ENCODE measurements at places on chromosomes 7 and 10.

- no peak for DNase-seq
Observed at GRCh38 chr10:37789590-37789989, 67.8 kb downstream of the ZNF248 start.

- DNase-seq, result no peak
Observed at GRCh38 chr10:117462424-117462792, 80.1 kb upstream of the EMX2 start.

- no peak for DNase-seq
Observed at GRCh38 chr7:96287559-96287958, 34.3 kb downstream of the SLC25A13 start.

DNA sequence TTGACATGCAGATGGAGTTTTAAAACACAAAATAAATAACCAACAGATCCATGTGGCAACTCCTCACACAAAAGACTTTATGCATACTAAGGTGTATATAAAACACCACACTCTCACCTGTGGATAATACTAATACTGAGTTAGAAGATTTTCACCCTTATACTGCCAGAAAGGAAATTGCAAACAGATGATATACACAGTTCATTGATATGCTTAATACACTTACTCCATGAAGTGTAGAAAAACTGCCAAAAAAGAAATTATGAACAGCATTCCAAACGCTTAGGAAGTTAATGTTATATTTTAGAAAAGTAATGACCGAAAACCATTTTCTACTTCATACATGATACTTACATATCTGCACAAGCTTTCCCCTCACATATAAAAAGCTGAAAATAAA is 17.6 kb upstream of the SNX13 start:
- no peak for DNase-seq

GRCh38 chr7:24820730-24821044 is 63.4 kb upstream of the GSDME start:
- DNase-seq, result no peak

DNA sequence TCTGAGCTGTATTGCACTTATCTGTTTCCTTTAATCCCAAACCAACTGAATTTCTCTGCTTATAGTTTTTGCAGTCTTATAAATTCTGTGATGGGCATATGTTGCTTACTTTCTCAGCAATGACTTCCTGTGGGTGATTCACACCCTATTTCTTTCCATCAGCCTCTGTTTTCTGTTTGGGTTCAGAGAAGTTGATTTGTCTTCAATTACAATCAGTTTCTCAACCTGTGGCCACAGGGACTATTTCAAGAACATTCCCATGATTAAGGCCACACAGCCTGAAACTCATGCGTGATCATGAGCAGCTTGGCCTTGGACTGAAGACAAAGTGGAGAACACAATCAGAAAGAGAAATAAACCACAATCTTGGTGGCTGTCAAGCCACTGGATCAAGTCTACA is 1174.6 kb upstream of the C7orf33 start:
- no peak for DNase-seq

GRCh38 chr10:118305730-118306129 is 36.4 kb downstream of the FAM204A start:
- DNase-seq, result no peak

DNA sequence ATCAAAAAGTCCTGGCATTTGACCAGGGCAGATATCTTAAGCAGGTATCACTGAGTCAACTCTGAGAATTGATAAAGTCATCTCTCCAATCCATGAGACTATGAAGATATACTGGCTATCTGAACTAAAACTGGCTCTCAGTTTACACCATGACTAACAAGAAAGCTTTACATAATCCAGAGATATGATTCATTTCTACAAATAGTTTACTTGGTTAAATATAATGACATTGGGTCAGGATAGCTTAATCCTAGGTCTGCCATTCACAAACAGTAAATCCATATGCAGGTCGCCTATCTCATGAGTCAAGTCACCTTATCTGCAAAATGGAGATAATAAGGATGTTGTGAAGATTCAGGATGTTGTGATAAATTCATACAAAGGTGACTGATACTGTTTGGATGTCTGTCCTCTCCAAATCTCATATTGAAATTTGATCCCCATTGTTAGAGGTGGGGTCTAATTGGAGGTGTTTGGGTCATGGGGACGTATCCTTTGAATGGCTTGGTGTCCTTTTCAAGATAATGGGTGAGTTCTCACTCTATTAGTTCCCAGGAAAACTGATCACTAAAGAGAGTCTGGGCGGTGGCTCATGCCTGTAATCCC is 117.4 kb downstream of the JMJD1C start:
- no peak for DNase-seq

DNA sequence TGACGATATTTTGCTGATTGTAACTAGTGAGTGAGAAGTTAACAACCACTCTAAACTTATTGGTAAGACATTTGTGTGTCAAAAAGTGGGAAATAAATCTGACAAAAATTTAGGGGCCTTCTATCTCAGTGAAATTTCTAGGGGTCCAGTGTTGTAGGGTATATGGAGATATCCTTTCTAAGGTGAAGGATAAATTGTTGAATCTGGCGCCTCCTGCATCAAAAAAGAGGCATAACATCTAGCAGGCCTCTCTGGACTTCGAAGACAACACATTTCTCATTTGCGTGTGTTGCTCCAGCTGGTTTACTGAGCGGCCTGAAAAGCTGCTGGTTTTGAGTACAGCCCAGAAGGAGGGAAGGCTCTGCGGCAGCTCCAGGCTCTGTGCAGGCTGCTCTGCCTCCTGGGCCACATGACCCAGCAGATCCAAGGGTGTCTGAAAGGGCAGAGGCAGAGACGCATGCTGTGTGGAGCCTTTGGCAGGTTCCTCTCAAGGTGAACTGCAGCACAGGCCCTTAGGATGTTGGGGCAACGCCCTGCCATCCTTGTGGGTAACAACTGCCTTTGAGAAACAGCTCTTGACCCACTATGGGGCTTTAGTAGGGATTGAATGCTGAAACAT is 72.4 kb downstream of the LMBR1 start:
- no peak for DNase-seq

DNA sequence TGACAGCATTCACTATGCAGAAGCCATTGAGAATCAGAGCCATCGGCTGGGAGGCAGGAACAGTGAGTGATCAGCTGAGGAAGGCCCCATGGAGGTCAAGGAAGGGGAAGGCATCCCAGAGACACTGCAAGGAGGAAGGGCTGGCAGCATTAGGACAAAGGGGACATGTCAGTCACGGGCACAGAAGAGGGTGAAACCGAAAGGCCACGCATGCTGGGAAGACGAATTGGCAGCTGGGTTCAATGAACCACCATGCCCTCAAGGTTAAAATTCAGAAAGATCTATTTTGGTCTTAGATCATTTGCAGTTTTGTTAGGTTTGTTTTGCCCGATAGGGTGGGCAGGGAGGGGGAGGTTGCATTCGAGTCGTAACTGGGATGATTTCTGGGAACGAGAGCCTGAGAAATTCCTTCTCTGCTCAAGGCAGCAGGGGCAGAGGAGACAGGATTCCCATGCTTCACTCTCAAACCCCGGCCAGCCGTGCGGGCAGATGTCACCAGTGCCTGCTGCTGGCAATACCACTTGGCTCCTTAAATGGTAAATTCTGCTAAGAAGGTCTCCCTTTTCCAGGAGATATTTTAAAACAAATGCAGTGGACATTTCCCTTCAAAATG is 57.7 kb downstream of the ASB13 start:
- no peak for DNase-seq

DNA sequence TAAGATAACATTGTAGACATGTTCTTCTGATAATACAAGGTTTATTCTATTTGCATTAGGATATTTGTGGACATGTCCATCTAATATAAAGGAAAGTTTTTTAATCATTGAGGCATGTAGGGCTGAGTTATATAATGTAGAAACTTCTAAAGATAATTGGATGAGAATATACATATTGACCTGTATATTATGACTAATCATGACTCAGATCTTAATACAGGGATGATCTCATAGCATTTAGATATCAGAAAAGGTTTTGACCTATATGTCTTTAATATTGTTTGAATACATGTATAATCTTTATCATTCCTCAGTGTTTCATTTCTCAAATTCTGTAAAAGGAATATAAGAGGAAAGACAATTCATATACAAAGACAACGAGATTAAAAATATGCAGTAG is 39.2 kb downstream of the CD36 start:
- DNase-seq, result no peak

DNA sequence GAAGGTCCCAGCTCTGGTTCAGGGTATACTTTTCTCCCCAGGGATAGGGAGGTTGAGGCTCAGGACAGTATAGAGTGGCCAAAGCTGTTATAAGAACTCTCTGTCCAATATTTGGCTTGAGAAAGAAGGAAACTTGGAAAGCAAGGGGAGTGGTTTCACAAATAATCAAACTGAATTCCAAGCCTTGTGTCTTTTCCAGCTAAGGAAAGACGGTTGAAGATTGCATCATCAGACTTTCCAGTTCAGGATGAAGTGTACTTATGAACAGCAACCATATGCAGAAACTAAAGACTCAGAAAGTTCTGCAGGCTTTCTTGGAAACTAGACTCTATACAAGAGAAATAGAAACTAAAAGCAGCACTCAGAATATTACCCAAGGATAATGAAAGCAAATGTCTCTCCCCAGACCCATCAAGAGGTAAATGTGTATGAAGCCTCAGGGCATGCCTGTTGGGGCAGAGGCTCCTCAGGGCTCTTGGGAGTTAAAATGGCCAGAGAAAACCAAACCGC is 46.4 kb downstream of the RAMP3 start:
- no peak for DNase-seq

DNA sequence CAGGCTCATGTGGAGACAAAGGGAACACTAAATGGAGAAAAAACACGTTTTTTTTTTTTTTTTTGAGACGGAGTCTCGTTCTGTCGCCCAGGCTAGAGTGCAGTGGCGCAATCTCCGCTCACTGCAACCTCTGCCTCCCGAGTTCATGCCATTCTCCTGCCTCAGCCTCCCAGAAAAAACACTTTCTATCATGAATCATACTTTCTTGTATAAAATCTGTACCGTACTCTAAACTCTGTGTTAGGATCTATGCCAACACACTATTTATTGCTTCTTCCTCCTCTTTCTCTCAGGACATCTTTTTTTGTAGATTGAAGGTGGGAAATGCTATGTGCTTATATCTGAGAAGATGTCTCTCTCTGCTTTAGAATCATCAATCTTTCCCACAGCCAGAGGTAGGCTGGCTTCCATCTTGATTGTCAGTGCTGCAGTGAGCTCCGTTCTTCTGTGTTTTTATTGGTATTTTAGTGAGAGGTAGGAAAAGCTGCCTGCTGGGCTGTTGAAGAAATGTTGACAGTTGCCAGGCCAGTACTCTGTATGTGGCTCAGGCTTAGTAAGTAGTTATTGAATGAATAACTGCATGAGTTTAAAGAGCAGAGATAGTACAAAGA is 101.1 kb downstream of the GPR85 start:
- DNase-seq, result no peak

- DNase-seq, result no peak
Observed at GRCh38 chr7:68980011-68980410, 618.3 kb upstream of the AUTS2 start.

DNA sequence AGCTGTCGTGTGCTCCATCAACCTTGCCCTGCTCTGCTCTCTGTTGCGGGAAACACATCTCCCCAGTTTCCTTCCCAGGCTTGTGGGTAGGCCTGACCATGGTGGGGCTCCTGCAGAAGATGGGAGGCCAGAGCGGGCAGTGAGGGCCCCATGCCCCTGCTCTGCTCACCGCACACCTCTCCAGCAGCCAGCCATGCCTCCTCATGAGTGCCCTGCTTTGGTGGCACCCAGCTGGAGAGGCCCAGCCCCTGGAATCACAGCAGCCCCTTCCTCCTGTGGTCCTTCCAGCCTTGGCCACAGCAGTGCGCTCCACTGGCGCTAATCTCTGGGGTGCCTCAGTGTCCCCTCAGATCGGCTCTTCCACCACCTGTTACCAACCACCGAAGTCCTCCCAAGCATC is 4.2 kb upstream of the OPN4 start:
- no peak for DNase-seq

- no peak for DNase-seq
Observed at GRCh38 chr10:5611899-5612680, 54.3 kb downstream of the ASB13 start.

DNA sequence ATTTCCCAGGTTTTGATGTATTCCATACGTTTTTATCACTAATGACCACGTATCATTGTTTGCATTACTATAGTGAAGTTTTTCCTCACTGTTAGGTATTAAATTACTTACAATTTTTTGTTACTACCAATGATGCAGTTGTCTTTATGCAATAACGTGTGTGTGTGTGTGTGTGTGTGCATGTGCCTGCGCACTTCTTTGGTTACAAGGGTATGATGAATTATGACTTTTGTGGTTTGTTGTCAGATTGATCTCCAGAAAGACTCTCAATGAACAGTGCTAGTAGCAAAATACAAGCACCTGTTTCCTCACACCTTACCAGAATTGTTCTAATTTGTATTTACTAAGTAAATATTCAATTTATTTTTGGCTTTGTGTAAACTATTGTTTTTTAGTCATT is 51.5 kb downstream of the MCMBP start:
- DNase-seq, result no peak

DNA sequence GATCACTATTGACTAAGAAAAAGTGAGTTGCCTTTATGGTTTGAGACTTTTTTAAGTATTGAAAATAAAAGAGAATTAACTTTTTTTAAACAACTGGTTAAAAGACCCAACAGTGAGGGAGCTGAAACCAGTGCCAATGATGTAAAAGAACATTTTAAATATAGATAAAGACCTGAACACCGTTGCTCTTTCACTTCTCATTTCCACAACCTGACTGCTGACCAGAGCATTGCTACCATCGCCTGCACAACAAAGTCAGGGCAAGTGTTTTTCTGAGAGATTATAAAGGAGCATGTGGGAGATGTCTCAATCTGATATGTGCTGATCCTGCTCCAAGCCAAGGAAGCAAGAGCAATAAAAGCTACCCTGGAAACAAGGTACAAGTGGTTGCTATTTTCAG is 34.7 kb downstream of the IMMP2L start:
- DNase-seq, result no peak

GRCh38 chr7:121109145-121109544 is 120.6 kb downstream of the CPED1 start:
- no peak for DNase-seq

- DNase-seq, result no peak
Observed at GRCh38 chr7:85001495-85002345, 185.1 kb downstream of the SEMA3D start.

- no peak for DNase-seq
Observed at GRCh38 chr10:67990093-67990492, 85.0 kb downstream of the HERC4 start.

DNA sequence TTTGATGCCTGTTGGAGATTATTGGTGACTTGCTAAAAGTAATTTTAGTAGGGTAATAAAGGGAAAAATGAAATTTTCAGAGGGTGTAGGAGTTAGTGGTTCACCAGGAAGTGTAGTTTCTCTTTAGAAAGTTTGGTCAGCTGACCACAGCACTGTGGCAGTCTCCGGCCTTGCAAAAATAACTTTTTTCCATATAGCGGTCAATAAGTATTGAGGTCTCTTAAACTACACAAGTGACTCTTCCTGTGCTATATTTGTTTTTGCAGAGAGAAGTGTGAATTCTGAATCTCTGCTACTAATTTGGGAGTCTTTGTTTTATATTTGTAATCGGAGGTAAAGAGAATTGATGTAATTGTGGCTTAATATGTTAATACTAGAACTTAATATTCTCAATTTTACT is 24.3 kb downstream of the PTPN12 start:
- DNase-seq, result no peak
